ENCODE measurements at places on chromosomes 2 and 18.

- DNase-seq: no peak
These were observed 28.6 kb downstream of the PLA2R1 start for GRCh38 chr2:160033732-160034392.

DNA sequence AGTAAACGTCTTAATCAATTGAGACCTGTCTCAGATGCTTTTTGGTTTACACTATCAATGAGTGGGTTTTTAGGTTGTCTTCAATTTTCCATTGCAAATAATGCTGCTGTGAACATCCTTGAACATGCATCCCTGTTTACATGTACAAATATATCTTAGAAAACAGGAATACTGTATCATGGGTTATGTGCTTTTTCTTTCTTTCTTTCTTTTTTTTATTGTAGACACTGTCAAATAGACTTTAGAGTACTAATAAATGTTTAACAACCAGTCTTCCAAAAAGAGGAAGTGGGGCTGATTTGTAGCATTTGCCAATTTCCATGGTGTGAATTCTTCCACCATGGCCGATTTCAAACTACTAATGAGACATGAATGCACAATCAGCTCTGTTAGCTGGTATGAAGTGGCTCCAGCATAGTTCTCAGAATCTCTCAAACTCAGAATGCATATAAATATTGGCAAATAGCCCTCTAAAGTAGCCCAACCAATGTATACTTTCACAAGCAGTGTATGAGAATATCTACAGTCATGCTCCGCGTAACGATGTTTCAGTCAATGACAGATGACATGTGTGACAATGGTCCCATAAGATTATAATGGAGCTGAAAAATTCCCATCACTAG is 50.3 kb upstream of the B3GNT2 start:
- no peak for DNase-seq

GRCh38 chr18:8373486-8373885 is 235.8 kb upstream of the RAB12 start:
- DNase-seq: no peak

DNA sequence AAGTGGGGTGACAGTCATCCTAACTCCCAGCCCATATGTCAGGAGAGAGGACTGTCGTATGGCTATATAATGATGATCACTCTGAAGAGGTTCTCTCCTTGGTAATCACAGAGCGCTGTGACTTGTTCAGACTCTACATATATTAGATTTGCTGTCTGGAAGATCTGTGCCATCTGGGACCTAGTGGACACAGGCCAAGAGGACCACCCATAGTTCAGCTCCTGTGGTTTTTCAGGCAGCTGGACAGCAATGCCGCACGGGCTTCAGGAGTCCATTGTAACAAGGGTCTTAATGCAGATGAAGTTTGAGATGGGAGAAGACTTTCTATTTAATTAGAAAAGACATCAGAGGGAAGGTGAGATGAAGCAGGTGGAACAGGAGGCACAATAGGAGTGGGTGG is 40.1 kb upstream of the EPHA4 start:
- DNase-seq: no peak

GRCh38 chr2:197251576-197251975 is 59.0 kb downstream of the ANKRD44 start:
- DNase-seq: no peak

- no peak for DNase-seq
These were observed 1.6 kb downstream of the KANSL1L start for GRCh38 chr2:210169516-210170195.

GRCh38 chr18:79068341-79068936 is 755 bp upstream of the ATP9B start:
- DNase-seq: no peak

DNA sequence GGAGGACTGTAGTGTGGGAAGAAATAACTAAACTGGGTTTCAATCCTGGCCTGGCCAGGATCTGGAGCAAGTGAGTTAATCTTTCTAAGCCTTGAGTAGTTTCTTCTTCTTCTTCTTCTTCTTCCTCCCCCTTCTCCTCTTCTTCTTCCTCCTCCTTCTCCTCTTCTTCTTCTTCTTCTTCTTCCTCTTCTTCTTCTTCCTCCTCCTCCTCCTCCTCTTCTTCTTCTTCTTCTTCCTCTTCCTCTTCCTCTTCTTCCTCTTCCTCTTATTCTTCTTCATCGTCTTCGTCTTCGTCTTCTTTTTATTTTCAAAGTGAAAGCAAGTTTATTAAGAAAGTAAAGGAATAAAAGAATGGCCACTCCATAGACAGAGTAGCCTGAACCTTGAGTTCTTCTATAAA is 6.5 kb upstream of the IL1RN start:
- no peak for DNase-seq

GRCh38 chr2:21860907-21861306 is 737.1 kb downstream of the TDRD15 start:
- no peak for DNase-seq

- DNase-seq: no peak
These were observed 76.2 kb downstream of the CHRNA1 start for GRCh38 chr2:174688079-174688478.

GRCh38 chr2:175005733-175006264 is 618 bp upstream of the CHN1 start:
- DNase-seq: no peak

DNA sequence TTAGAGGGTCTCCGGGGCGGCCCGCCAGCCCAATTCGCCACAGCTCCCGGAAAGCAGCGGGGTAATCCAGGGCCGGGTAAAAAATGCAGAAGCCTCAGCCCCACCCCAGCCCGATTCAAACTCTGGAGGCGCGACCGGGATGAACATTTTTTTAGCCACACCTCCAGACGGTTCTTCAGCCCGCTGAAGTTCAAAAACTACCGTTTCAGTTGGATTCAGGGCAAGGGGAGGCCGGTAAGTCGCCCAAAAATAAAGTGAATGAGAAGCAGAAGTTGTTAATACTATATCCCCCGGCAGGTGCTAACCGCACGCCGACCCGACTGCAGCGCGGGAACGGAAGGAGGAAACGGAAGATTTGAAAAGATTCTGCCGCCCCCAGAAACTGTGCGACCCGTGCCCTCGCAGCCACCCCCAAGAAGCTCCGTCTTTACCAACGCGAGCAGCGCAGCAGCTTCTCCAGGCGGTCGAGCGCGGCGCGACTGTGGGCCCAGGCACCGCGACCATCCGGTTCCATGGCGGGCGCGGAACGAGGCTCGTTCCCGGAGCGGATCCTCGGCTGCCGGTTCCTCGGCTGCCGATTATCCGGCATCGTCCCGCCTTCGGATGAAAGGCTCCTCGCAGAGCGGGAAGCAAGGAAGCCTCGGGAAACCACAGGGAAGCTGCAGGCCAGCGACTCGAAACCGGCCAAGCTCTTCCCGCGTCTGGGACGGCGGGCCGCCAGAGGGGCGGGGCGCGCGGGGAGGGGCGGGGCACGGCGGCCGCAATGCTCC is at the start of gene BARD1:
Gene BARD1, minus strand, starts transcription at position 703 of the 770 bp plus-strand sequence. Its CDS starts 114 bp downstream, at position 589.
- DNase-seq: peak; percentile 45

GRCh38 chr18:62881509-62882016 is 166.2 kb downstream of the PHLPP1 start:
- no peak for DNase-seq

DNA sequence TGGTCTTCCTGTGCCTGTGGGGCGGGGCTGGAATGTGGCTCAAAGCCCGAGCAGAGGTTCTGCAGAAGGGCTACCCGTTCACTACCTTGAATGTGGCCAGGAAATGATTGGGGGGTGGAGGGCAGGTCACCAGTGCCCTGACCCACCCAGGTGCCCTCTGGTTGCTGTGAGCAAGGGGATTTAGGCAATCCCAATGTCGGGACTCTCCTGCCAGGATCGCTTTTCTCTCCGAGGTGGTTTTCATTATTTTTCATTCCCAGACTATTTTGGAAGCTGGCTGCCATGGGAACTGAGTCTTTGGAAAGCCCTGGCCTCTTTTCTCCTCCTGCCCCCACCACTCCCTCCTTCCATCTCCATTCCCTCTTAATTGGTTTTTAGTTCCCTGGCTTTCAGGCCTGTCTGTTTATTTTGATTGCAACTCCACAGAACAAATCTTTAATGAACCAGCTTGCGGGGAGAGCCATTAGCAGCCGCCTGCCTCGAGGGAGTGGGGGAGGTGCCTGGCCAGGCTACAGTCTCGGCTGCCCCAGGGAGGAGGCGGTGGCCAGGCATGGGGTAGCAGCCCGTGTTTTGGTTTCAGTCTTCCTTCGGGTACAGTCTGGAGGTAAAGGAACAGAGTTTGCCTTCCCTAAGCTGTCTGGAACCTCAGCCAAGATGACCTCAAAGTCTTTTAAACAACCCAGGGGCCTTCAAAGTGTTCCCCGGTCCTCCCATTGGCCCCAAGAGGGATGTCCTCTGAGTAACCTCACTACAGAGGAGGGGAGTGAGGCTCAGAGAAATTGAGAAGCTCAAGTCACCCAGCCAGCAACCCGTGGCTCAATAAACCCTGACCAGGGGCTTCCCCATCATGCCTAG is 114.4 kb upstream of the HAAO start:
- DNase-seq: peak; percentile 45

DNA sequence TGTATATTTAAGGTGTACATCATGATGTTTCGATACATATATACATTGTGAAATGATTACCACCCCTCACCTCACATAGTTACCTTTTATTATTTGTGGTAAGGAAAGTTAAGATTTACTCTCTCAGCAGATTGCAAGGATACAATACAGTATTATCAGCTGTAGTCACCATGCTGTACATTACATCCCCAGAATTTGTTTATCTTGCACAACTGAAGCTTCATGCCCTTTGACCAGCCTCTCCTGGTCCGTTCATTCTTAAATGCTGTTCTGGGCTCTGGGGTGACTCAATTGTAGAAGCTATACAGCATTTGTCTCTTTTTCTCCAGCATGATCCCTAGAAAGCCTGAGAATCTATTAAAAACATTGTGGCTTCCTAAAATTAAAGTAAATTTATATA is 90.8 kb downstream of the PTPRM start:
- no peak for DNase-seq

GRCh38 chr2:153548536-153548935 is 70.0 kb upstream of the RPRM start:
- DNase-seq: no peak

GRCh38 chr2:108869542-108869941 is 83.0 kb downstream of the CCDC138 start:
- no peak for DNase-seq
